ENCODE measurements at places on chromosomes 16 and 17.

GRCh38 chr16:69410219-69410990, 14.0 kb upstream of the CYB5B start:
- DNase-seq, result peak; percentile 92
- H3K36me3 ChIP-seq, result no peaks in the 10 kb centered on the region
- H3K27ac ChIP-seq, result peak overlapping the region; percentile 37
- peaks cover 7% of the 10 kb centered on the region for H3K4me1 ChIP-seq
- H3K4me3 ChIP-seq, result no peak overlapping the region

DNA sequence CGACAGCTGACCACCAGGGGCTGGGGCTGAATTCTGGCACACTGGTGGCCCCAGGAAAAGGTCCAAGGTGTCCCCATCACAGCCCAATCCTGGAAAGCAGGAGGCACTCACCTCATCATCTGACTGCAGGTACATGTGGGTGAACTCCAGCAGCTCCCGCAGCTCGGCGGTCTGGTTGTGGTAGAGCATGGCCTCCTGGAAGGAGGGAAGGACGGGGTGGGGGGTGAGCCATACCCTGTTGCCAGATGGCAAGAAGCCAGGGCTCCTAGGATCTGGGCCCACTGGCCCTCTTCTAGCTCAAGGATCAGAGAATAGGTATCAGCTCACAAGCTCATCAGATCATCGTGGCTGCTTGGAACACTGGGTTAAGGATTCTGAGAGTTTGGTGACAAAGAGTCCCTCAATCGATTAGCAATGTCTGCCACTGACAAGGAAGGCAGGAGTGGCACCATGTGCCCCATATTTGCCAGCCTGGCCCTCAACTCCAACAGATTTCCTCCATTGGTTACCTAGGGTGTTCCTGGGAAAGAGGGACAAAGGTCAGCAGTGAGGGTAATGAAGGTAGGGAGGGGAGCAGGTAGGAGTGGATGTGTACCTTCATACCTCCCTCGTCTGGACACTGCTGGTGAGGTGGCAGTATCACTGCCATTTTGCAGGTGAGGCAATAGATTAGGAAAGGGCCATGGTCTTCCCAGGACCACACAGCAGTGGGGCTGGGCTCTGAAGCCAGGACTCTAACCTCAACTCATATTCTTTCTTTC, 4.9 kb downstream of the P3H4 start:
- DNase-seq, result no peak
- no peak overlapping the region for H3K4me3 ChIP-seq
- no peaks in the 10 kb centered on the region for H3K27me3 ChIP-seq
- H3K36me3 ChIP-seq, result no peaks in the 10 kb centered on the region
- peaks cover 13% of the 10 kb centered on the region for H3K4me1 ChIP-seq
- H3K27ac ChIP-seq, result no peak overlapping the region

GRCh38 chr16:75247249-75247648, 4.2 kb downstream of the BCAR1 start:
- peak overlapping the region; percentile 93 for H3K27ac ChIP-seq
- peaks cover 68% of the 10 kb centered on the region for H3K4me1 ChIP-seq
- H3K36me3 ChIP-seq, result peaks cover 4% of the 10 kb centered on the region
- DNase-seq, result no peak
- no peaks in the 10 kb centered on the region for H3K27me3 ChIP-seq

GRCh38 chr16:73064212-73064993, 16.5 kb upstream of the ZFHX3 start:
- DNase-seq, result peak; percentile 64
- peaks cover 20% of the 10 kb centered on the region for H3K4me1 ChIP-seq
- H3K4me3 ChIP-seq, result no peak overlapping the region
- H3K27ac ChIP-seq, result no peak overlapping the region

DNA sequence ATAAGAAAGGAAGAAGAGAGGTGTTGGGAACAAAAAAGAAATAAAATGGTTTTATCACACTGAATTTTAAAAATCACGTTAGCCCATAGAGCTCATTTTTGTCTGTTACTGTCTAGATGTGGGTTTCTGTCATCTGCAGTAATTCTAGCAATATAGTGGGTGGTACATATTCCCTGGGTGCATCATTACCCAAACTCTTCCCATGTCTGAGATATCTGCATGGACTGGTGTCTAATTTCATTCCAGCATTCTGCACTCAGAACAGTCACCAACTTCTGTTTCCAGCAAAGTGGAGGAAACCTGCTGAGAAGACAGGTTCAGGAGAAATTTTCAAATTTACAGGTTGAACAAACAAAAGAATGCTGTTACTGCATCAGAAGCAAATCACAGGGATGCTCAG, 263.8 kb downstream of the CDH11 start:
- no peaks in the 10 kb centered on the region for H3K4me1 ChIP-seq
- no peak overlapping the region for H3K4me3 ChIP-seq
- no peak overlapping the region for H3K27ac ChIP-seq
- no peaks in the 10 kb centered on the region for H3K27me3 ChIP-seq
- DNase-seq, result no peak
- no peaks in the 10 kb centered on the region for H3K36me3 ChIP-seq

DNA sequence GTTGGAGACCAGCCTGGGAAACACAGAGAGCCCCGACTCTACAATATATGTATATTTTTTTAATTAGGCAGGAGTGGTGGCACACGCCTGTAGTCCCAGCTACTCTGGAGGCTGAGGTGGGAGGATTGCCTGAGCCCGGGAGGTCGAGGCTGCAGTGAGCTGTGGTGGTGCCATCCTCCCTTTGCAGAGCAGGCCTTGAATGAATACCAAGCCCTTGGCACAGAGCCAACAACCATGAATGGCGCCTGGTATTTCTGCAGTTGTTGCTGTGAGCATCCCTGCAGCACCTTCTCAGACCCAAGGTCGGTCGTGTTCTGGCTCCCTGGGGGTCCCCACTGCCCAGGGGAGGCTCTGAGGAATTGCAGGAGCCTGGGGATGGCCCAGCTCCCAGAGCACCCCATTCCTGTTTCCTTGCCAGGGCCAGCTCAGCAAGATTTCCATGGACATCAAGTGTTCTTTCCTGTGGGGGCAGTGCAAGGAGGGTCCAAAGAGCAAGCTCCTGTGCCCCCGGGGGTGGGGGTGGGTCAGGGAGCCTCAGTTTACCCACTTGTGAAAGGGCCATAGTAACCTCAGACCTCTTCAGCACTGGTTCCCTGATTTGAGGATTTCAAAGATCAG, 25.6 kb upstream of the RMI2 start:
- no peaks in the 10 kb centered on the region for H3K27me3 ChIP-seq
- H3K4me1 ChIP-seq, result no peaks in the 10 kb centered on the region
- no peak overlapping the region for H3K27ac ChIP-seq
- H3K4me3 ChIP-seq, result no peak overlapping the region

DNA sequence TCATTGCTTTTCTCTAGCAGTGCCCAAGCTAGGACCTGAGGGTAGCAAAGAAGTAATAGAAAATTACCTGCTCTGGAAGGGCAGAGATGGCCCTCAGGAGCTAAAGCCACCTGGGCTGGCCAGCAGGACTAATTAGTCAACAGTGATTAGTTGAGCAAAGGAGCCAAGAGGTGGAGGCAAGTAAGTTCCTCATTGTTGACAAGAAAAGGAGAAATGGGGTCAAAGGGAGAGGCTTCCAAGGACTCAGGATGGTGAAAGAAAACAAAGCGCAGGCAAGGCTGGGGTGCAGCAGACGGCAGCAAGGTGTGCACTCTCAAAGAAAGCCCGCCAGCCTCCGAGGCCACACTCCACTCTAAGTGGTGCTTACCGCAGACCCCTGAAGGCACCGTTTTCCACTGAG, 44.6 kb downstream of the CMTM4 start:
- no peaks in the 10 kb centered on the region for H3K36me3 ChIP-seq
- H3K4me3 ChIP-seq, result no peak overlapping the region
- no peak for DNase-seq

GRCh38 chr17:44543213-44543904, 13.9 kb upstream of the FZD2 start:
- peak; percentile 89 for DNase-seq
- H3K27ac ChIP-seq, result no peak overlapping the region

DNA sequence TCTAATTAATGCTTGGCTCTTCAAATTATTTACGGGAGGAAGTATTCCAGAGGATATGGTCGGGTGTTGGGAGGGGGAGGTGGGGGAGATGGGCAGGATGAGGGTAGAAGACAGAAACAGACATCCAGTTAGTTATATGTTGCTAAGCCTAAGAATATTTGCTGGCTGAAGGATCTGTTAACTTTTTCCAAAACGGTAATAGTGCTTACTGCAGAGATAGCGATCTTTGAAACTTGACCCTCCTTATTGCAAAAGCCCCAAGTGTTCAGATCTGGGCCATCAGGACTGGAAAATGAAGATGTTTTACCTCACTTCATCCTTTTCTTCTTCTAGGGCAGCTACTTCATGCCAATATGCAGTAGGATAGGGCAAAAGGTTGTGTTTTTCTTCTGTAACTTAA, 27.0 kb upstream of the MMD start:
- no peak overlapping the region for H3K27ac ChIP-seq
- DNase-seq, result no peak
- H3K36me3 ChIP-seq, result no peaks in the 10 kb centered on the region
- H3K27me3 ChIP-seq, result no peaks in the 10 kb centered on the region

GRCh38 chr16:55454861-55455260, 24.1 kb upstream of the MMP2 start:
- H3K27ac ChIP-seq, result no peak overlapping the region
- no peaks in the 10 kb centered on the region for H3K4me1 ChIP-seq
- no peak overlapping the region for H3K4me3 ChIP-seq
- H3K36me3 ChIP-seq, result no peaks in the 10 kb centered on the region
- DNase-seq, result no peak

- no peak overlapping the region for H3K4me3 ChIP-seq
- no peak overlapping the region for H3K27ac ChIP-seq
Measured at GRCh38 chr16:66701516-66701915, 5.0 kb upstream of the CMTM4 start.

GRCh38 chr17:40177275-40177874, at the start of gene RAPGEFL1:
Gene RAPGEFL1 (plus strand): TSS chr17:40177470. CDS start chr17:40177862, 392 bp downstream.
- peak; percentile 90 for DNase-seq
- peak within 1 kb of the TSS; percentile 25 for H3K4me3 ChIP-seq
- H3K27ac ChIP-seq, result no peak within 1 kb of the TSS
